Ascending aorta (tissue), 2 donors: ENCODE measurements at places on chromosomes 16 and 17. TPM values are rescaled to one million over a fixed set of nuclear protein-coding genes. Genes with fewer than 3 reads are reported as not detected.

Gene LGALS9C
- total RNA-seq = not detected

Gene SHISA9
- 8.9 TPM for total RNA-seq

Gene UBFD1
- 51.8 TPM for total RNA-seq

Gene TLE7
- total RNA-seq = not detected

Gene OGFOD3
- total RNA-seq = 36.6 TPM

Gene MAF
- total RNA-seq = 41.1 TPM

Gene ITGA2B
- total RNA-seq = not detected

Gene C16orf92
- not detected for total RNA-seq

Gene CCL5
- 43.2 TPM for total RNA-seq

Gene IL17C
- total RNA-seq = not detected

Gene RPGRIP1L
- total RNA-seq = 0.96 TPM

- H3K36me3 ChIP-seq = no peaks in the 10 kb centered on the region
- H3K4me3 ChIP-seq = no peak overlapping the region
- H3K27me3 ChIP-seq = no peaks in the 10 kb centered on the region
Measured at GRCh38 chr17:76026714-76027158, 370 bp downstream of the EVPL start.

DNA sequence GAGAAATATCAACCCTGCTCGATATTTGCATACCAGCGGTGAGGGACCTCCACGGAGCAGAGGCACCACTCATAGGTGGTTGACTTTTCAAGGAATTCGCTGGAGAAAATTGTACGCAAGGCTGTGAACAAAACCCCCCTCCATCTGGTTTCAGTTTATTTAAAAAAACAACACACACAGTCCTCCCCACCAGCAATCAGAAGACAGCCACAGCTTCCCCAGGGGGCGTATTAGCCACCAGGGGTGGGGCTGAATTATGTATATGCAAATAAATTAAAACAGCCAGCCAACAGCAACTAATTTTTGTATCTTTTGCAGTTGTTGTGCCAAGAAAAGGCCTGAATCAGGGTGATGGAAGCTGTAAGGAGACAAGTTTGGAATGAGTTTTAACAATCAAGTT, 5.9 kb upstream of the HSD11B2 start:
- H3K36me3 ChIP-seq = no peaks in the 10 kb centered on the region
- peaks cover under 1% of the 10 kb centered on the region for H3K4me1 ChIP-seq
- no peak overlapping the region for H3K27ac ChIP-seq
- H3K4me3 ChIP-seq = no peak overlapping the region
- DNase-seq = no peak
- H3K27me3 ChIP-seq = peaks cover 8% of the 10 kb centered on the region

- H3K27me3 ChIP-seq = no peaks in the 10 kb centered on the region
- peak overlapping the region; percentile 40 for H3K4me3 ChIP-seq
- H3K27ac ChIP-seq = no peak overlapping the region
- no peaks in the 10 kb centered on the region for H3K4me1 ChIP-seq
Measured at GRCh38 chr17:69501591-69502468, 87.3 kb downstream of the MAP2K6 start.

DNA sequence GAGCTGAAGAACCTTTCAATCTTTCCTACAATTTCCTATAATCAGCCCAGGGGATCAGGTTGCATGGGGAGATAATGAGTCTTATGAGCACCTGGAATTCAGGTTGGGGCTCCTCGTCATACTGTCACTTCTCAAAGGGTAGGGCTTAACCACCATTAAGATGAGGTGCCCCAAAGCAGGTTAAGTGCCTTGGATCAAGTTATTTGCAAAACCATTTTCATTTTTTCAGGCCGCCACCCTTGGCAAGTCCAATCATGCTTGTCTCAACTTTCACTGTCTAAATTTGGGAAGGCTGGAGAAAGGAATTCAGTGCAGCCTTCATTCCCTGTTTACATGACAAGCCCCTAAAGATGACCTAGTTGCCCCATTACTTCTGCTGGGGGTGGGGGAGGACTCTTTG, 44.9 kb upstream of the TANGO6 start:
- H3K36me3 ChIP-seq = no peaks in the 10 kb centered on the region
- no peak overlapping the region for H3K27ac ChIP-seq
- H3K4me1 ChIP-seq = no peaks in the 10 kb centered on the region
- DNase-seq = no peak
- H3K4me3 ChIP-seq = no peak overlapping the region

DNA sequence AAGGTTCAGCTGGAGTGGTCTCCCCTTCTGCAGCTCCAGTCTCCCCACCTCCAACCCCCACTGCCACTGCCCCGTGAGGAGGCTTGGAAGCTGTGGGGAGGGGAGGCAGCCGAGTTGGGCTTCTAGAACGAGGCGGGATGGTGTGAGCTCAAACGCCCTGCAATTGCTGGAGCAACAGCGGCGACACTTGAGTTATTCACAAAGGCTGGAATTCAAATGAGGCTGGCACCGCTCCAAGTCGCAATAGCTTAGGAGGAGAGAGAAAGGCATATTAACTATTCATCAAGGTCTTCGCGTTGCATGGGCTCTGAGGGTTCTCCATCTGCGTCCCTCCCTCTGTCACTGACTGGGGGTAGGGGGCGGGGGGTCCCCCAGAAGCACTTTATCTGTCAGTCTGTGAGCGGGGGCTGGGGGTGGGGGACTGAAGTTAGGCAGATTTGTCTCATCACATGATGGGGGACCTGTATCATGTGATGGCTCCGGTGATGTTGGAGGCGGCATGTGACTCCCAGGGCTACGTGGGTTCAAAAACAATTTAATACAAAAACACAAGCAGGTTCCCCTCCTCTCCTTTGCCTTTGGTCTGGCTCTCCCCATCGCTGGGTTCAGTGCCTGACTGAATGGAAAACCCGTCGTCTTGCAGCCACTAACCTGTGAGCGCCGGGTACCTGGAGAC, 70.5 kb downstream of the RBBP6 start:
- H3K27ac ChIP-seq = no peak overlapping the region
- H3K36me3 ChIP-seq = no peaks in the 10 kb centered on the region
- H3K27me3 ChIP-seq = no peaks in the 10 kb centered on the region
- H3K4me1 ChIP-seq = no peaks in the 10 kb centered on the region
- H3K4me3 ChIP-seq = peak overlapping the region; percentile 62

DNA sequence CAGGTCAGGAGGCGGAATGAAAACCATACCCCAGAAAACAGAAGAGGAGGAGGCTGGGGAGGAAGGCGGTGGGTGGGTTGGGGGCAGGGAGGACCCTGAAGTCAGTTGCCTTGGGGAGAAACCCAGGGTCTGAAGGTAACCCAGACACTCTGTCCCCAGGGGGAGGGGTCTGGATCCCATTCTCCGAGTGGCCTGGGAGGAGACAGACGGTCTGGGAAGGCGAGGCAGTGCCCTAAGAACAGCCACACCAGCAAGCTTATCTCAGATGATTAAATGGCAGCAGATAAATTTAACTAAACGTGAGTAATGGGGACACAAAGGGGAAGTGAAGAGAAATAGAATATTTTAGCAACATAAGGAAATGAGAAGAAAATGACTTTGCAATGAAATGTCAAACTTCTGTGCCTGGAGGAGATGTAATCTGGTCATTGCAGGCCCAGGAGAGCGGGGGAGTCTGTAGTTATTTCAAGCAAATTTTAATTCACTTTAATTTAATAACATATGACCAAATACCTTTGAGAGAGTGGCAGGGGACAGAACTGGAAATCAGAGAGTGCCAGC, 21.4 kb upstream of the ZFP90 start:
- no peaks in the 10 kb centered on the region for H3K36me3 ChIP-seq
- no peak overlapping the region for H3K4me3 ChIP-seq
- no peak for DNase-seq
- H3K27me3 ChIP-seq = no peaks in the 10 kb centered on the region

DNA sequence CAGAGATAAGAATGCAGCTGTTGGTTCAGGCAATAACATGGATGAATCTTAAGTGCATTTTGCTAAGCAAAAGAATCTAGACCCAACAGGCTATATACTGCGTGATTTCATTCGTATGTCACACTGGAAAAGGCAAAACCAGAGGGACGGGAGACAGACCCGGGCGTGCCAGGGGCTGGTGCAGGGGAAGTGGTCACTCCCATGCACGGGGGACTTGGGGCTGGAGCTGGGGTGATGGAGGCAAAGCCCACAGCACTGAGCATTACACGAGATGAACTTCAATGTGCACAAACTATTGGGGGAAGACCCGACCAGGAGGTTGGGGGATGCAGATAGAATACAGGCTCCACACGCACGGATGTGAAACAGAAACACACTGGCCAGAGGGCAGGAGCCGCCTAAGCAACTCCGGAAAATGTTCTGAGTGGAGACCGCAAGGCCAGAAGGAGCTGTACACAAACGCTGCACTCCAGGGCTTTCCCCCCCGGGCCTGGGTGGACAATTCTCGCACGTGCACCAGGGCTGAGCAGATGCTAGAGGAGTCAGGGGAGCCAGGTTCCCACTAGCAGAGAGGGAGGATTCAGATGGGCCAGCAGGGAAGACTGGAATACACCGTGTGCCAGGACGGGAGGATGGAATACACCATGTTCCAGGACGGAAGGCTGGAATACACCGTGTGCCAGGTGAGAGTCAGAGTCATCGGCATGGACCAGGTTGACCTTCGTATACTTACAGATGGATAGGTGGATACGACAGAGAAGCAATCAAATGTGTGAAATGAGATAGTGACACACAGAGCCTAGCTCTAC, 11.3 kb downstream of the LMF1 start:
- H3K4me3 ChIP-seq = no peak overlapping the region
- no peak overlapping the region for H3K27ac ChIP-seq
- no peaks in the 10 kb centered on the region for H3K27me3 ChIP-seq
- no peak for DNase-seq

DNA sequence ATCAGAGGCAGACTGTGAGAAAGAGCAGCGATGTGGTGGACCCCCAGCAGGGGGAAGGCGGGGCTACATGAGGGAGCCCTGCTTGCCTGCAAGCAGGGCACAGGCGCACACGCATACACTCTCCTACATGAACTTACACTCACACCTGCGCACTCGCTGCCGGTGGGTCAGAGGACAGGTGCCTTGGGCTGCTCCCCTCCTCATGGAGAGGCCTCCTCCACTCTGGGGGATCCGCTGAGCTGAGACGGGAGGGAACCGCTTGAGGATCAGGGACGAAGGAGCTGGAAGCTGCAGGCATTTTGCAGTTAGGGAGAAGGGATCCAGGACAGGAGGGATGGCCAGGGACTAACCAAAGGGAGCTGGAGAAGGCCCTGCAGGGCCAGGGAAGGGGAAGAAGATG, 14.2 kb downstream of the OSBPL7 start:
- no peaks in the 10 kb centered on the region for H3K27me3 ChIP-seq
- H3K4me1 ChIP-seq = no peaks in the 10 kb centered on the region
- DNase-seq = no peak
- no peak overlapping the region for H3K4me3 ChIP-seq
- peaks cover 32% of the 10 kb centered on the region for H3K36me3 ChIP-seq
- H3K27ac ChIP-seq = no peak overlapping the region

DNA sequence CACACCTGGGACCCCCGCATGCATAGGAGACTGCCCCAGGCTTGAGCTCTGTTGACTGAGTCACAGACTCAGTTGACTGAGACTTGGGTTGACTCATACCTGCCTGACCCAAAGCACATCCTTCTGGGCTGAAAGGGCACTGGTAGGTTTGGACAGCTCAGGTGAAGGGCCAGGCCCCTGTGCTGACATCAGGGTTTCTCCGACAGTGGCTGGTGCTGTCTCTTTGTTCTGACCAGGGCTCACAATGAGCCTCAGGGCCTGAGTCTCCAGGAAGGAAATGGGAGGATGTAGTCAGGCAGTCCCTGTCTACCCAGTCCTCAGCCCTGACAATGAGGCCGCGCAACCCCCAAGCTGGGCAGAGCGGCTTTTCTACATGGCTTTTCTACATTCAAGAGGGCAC, 6.5 kb downstream of the SPNS2 start:
- DNase-seq = no peak
- no peaks in the 10 kb centered on the region for H3K27me3 ChIP-seq
- H3K27ac ChIP-seq = no peak overlapping the region

GRCh38 chr17:56595108-56595418, 1.6 kb downstream of the NOG start:
- H3K4me3 ChIP-seq = peak overlapping the region; percentile 62
- no peak for DNase-seq
- peaks cover 5% of the 10 kb centered on the region for H3K4me1 ChIP-seq

GRCh38 chr17:58755577-58756245, at the start of gene PPM1E:
Gene PPM1E (plus strand): TSS chr17:58755854.
- no peaks in the 10 kb centered on the region for H3K36me3 ChIP-seq
- H3K27me3 ChIP-seq = peaks cover 21% of the 10 kb centered on the region
- no peak within 1 kb of the TSS for H3K27ac ChIP-seq
- H3K4me3 ChIP-seq = peak within 1 kb of the TSS; percentile 78

- peaks cover 11% of the 10 kb centered on the region for H3K36me3 ChIP-seq
- no peak overlapping the region for H3K4me3 ChIP-seq
- no peaks in the 10 kb centered on the region for H3K27me3 ChIP-seq
- DNase-seq = no peak
- H3K27ac ChIP-seq = no peak overlapping the region
Measured at GRCh38 chr17:30468465-30468864, 8.7 kb upstream of the GOSR1 start.

GRCh38 chr17:71825687-71826086, 295.1 kb upstream of the SOX9 start:
- no peak overlapping the region for H3K27ac ChIP-seq
- no peaks in the 10 kb centered on the region for H3K36me3 ChIP-seq
- DNase-seq = no peak
- H3K4me1 ChIP-seq = no peaks in the 10 kb centered on the region
- no peaks in the 10 kb centered on the region for H3K27me3 ChIP-seq

GRCh38 chr16:65884018-65884417, 482.5 kb upstream of the CDH5 start:
- H3K27ac ChIP-seq = no peak overlapping the region
- H3K4me1 ChIP-seq = no peaks in the 10 kb centered on the region
- no peaks in the 10 kb centered on the region for H3K36me3 ChIP-seq
